ENCODE measurements at places on chromosomes 12 and 14.

DNA sequence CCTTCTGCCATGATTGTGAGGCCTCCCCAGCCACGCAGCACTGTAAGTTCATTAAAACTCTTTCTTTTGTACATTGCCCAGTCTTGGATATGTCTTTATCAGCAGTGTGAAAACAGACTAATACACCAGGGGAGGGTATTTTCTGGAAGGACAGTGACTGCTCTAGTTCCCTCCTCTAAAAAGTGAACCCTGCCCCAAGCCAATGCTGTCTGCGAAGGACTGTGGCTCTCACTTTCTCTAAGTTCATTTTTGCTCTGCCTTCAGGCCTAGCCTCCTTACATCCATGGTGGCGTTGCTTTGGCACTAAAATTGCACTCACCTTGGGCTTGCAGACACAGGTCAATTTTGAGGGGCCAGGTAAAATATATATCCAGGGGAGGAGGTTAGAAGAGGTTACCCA is 323.0 kb downstream of the VRK1 start:
- no peak for DNase-seq

- peak; percentile 56 for DNase-seq
These were observed 9.0 kb downstream of the ACTN1 start for GRCh38 chr14:68970038-68970612.

GRCh38 chr14:85420278-85420677 is 109.7 kb upstream of the FLRT2 start:
- DNase-seq: no peak

GRCh38 chr12:57299514-57300016 is 48.6 kb upstream of the STAC3 start:
- no peak for DNase-seq

DNA sequence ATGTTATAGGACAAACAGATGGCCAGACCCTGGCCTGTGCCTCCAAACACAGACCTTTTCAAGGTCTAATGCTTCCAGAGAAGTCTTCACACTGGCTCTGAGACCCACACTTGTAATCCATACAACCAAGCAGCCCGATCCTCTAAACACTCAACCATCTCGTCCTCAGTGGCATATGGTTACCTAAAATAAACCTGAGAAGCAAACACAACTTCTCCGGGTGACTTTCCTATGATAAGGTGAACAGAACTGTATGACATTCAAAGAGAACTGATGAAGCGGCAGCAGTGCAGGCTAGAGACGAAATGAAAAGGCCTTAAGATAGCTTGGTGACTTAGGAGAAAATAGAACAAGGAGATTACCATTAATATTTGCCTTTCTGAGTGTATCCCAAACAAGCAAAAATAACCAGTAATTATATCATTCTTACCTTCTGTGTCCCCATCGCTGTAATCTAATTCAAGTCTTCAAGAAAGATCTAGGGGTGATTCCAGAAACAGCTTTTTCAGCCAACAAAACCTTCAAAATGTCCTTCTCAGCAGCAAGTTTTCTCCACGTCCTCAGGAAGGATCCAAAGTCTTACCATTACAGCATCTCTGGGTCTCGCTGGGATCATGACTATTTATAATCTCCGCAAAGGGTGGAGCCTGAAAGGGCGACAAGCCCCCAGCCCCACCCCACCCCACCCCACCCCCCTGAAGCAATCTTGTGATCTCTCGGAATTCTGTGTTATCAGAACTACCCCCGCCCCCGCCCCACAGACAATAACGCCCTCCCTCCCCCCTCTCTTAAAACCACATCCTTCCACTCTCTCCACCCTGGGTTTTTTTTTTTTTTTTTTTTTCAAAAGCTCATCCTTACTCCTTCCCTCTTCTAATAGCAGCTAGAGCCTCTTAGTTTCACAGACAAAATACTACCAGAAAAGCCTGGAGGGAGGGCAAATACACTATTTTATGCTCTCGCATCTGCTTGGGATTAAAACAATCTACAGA is at the start of gene SLC2A3:
SLC2A3 (minus strand) TSS at position 598 of the 992 bp plus-strand sequence; CDS start at position 445, 153 bp downstream.
- peak; percentile 93 for DNase-seq

- DNase-seq: peak; percentile 51
These were observed 2.2 kb downstream of the ZFP36L1 start for GRCh38 chr14:68790644-68791077.

- DNase-seq: no peak
These were observed 5.8 kb downstream of the FBRSL1 start for GRCh38 chr12:132495629-132496357.

GRCh38 chr12:95143621-95144205 is 70.3 kb upstream of the NR2C1 start:
- DNase-seq: no peak

- no peak for DNase-seq
These were observed 270.3 kb upstream of the AMIGO2 start for GRCh38 chr12:47350062-47350408.

- peak; percentile 80 for DNase-seq
These were observed 238.9 kb downstream of the CHST11 start for GRCh38 chr12:104695453-104696148.

DNA sequence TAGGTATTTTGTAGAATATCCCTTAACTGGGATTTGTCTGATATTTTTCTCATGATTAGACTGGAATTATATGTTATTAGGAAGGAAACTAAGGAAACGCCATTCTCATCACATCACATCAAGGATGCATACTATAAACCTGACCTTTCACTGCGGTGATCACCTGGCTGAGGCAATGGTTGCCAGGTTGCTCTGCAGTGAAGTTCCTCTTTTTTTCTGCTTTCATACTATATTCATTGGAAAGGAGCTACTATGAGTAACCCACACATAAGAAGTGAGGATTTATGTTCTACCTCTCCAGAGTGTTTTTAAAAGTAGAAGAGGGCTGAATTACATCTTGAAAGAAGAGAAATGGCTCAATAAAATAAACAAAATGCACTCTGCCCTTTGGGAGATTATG is 31.0 kb upstream of the GRIP1 start:
- DNase-seq: no peak

- DNase-seq: no peak
These were observed 3.8 kb downstream of the SERPINA3 start for GRCh38 chr14:94615823-94616570.

- DNase-seq: no peak
These were observed 95.9 kb downstream of the SINHCAF start for GRCh38 chr12:31230004-31230403.

DNA sequence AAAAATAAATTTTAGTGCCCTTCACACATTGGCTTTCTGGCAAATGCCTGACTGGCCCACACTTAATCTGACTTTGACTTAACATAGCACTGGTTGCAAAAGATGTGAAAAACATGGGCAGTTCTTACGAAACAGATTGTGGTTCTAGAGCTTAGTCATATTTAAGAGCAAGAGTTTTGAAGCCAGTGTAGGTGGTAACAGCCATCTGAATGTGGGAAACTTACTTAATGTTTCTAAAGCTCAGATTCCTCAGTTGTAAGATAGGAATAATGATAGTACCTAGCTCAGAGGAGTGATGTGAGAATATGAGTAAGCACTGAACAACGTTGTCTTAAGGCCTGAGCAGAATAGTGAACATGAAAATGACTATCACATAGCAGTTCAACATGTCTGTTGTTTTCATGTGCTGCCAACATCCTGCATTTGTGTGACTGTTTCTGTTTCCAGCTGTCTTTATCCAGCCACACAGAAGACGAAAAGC is 262.7 kb downstream of the SYT1 start:
- no peak for DNase-seq

DNA sequence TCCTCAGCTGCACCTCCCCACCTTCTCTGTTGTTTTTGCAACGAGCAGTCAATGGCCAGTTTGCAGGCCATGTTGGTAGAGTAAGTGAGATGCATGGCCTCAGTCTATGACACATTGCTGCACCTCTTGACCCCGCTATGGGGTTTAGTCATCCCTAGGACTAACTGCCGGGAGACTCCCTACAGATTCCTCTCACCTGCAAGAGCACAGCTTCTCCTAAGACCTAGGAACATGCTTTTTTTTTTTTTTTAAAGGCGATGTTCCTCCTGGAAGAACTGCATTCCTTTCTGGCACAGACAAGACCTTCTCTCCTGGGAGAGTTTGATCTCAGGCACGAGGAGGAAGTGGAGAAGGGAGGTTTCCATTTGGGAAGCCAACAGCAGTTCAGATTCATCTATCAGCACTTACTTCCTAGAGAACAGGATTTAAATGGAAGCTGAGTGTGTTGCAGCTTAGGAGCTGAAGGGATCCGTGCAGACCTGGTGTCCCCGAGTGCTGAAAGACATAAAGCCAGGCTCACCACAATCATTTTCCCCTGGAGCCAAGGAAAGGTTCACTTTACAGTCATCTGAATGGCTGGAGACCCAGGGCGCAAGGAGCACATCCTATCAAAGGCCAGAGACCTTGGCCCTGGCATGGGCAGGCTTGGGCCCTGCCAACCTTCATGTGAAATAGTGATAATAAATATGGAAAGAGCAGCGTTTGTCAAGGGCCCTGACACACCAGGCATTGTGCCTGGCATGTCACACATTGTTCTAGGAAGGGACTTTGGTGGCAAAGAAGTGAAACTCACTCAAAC is 104.1 kb downstream of the LGMN start:
- no peak for DNase-seq

DNA sequence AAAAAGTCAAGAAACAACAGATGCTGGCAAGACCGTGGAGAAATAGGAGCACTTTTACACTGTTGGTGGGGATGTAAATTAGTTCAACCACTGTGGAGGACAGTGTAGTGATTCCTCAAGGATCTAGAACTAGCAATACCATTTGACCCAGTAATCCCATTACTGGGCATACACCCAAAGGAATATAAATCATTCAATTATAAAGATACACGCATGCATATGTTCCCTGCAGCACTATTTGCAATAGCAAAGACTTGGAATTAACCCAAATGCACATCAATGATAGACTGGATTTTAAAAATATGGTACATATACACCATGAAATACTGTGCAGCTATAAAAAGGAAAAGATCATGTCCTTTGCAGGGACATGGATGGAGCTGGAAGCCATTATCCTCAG is 18.0 kb upstream of the CATSPERB start:
- DNase-seq: no peak

DNA sequence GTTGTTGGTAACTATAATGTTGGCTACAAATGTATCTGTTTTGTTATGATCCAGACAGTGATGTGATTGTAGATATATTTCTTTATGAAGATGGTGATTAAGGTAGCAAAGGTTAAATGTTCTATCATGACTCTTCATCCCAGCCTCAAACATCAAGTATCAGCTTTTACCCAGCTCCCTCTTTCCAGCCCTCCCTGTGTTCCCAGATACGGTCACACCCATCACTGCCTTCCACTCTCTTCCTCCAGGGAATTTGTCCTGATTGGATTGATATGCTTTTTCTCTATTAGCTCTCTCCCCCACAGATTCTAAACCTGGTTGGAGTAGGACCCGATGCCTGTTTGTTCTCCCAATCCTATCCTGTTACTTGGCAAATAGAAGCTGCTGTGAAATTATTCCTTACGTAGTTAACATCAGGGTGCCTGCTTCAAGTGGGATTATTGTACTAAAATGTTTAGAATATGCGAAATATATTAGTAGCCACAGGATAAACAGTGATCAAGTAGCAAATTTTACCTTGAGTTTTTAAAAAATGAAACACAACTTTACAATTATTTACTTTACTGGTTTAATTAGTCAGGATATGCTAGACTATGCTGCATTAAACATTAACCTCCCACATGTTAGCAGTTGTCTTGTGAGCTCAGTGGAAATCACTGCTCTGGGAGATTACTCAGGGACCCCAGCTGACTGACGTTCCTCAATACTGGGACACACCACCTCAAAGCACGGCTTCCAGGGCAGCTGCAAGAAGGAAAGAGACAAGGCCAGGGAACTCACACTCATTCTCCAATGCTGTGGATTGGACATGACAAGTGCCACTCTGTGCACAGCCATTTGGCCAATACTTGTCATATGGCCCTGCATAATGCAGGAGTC is 165.3 kb downstream of the ALX1 start:
- DNase-seq: no peak

DNA sequence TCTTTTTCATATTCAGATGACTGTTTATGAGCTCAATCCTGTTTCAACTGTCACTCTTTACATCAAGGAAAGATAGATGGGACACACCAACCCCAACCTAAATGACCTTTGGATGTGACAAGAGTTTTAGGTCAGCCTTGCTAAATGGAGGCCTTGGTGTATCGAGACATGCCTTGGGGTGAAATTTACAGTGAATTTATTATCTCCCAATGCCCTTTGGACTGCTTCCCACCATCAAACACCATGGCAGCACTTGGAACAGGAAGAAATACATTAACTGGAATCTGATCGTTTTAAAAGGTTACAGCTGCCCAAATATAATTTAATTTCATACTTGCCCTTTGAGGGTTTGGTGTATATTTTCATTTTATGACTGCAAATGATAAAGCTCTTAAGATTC is 327.6 kb downstream of the SOX5 start:
- DNase-seq: no peak

DNA sequence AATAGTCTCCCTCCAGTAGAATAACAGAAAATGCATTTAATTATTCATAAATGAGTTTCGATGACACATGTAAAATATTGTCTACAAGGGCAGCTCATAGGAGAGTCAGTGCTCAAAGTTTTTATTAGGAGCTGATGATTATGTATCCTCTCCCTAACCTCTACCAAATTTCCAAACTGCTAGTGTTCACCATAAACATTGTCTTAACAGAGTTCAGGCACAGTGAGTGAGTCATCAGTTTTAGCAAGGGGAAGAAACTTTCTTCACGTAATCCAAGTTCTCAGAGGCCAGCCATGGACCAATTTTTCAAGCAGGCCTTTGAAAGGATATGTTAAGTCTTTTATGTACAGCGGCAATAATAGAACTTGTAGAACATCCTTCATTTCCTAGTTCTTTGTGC is 649.2 kb upstream of the MIS18BP1 start:
- DNase-seq: no peak

GRCh38 chr12:95533985-95534384 is 17.3 kb downstream of the USP44 start:
- DNase-seq: no peak

DNA sequence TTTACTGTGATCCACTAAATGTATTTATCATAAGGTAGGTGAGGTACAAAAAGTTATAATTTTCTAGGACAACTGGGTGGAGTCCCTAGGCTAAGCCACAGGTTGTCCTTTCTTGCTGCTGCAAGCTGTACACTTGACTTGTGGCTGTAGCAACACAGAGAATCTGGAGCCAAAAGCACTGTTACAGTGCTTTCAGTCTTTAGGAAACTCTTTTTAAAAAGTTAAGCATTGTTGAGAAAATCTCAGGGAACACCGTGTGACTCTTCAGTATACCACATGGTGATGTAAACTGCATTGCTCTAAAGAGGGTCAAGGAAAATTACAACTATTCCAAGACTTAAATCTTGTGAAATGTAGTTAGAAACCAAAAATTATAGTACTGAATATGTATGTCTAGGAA is 11.4 kb downstream of the SLC15A5 start:
- no peak for DNase-seq

DNA sequence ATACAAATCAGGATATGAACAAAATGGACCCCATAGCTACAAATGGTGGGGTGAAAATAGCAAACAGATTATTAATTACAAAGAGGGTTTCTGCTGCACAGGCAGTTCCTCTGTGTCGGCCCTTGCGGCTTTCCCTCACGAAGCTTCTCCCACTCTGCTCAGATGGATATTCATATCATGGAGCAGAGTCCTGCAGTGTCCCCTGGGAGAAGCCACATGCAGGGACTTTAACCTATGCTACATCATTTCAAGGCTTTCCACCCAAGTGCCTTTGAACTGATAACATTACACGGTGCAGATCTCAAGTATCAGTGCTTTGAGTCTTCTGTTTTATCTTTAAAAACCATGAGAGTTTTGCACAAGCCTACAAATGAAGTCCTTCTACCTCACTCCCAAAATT is 229.1 kb downstream of the PPM1H start:
- no peak for DNase-seq

All from CD4-positive, alpha-beta T cell treated with Interleukin-15 for 4 hours (primary cell).